ENCODE measurements at places on chromosomes 4 and X.
A peak's percentile ranks its signal among the peaks of the same experiment; 100 is the strongest.

GRCh38 chrX:69282893-69283690 is 117.8 kb upstream of the PJA1 start:
- DNase-seq = no peak

DNA sequence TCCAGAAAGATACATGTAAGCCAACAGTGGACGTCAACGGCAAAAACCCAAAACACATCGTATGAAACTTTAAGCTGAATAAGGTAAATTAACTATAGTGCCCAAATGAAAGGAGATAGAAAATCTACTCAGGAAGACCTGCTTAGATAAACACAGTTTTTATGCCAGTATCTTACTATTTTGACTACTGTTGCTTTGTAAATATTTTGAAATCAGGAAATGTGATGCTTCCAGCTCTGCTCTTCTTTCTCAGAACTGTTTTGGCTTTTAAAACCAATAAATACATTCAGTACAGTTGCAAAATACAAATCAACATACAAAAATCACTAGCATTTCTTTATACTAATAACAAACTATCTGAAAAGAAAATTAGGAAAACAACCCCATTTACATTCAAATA is 83.8 kb downstream of the SMARCA5 start:
- no peak for DNase-seq

- DNase-seq = peak; percentile 12
Observed at GRCh38 chrX:16839852-16840460, 30.2 kb downstream of the RBBP7 start.

- no peak for DNase-seq
Observed at GRCh38 chr4:184280591-184281071, 63.0 kb upstream of the ENPP6 start.

DNA sequence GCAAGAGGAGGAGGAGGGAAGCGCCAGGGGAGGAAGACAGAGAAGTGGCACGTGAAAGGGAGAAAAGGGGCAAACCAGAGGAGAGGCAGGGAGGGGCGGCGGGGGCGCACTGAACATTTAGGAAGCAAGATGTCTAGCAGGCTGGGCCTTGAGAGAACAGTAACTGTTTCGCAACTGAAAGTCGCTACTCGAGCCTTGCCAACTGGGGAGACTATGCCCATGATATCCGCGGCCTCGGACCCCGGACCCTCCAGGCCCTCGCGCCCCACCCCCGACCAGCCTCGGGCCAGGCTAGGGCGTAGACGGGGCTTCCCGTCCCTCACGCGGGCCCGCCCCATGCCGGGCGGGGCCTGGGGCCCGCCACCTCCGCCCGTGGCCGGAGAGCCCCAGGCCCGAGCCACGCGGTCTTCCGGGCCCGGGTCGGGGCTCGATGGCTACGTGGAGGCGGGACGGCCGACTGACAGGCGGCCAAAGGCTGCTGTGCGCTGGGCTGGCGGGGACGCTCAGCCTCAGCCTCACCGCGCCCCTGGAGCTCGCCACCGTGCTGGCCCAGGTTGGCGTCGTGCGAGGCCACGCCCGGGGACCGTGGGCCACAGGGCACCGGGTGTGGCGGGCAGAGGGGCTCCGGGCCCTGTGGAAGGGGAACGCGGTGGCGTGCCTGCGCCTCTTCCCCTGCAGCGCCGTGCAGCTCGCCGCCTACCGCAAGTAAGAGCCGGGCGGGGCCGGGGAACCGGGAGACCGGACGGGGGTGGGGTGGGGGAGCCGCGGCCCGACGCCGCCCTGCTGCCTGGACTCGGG is at the start of gene SLC25A43:
Gene SLC25A43, plus strand, starts transcription at position 363 of the 798 bp plus-strand sequence. Its CDS starts 68 bp downstream, at position 431.
- DNase-seq = peak; percentile 27

GRCh38 chr4:1788254-1788973 is 4.7 kb upstream of the FGFR3 start:
- DNase-seq = no peak

DNA sequence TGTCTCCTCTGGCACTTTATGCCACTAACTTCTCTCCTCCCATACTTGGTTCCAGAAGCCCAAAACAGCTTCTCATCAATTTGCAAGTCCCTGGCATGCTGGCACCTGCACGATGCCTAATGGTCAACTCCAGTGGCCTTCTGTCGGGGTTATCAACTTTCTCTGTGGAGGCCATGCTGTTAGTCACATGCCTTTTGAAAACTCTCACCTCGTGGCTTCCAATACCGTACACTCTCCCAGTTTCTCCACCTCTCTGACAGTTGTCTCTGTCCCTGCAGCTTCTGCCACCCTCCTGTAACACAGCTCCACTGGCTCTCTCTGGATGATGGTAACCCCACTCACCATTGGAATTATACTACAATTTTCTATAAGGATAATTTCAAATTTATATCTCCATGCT is 324.0 kb downstream of the NR3C2 start:
- no peak for DNase-seq

GRCh38 chr4:183828125-183828524 is 77.0 kb upstream of the STOX2 start:
- DNase-seq = no peak

- DNase-seq = no peak
Observed at GRCh38 chr4:101528526-101528925, 181.2 kb upstream of the PPP3CA start.

DNA sequence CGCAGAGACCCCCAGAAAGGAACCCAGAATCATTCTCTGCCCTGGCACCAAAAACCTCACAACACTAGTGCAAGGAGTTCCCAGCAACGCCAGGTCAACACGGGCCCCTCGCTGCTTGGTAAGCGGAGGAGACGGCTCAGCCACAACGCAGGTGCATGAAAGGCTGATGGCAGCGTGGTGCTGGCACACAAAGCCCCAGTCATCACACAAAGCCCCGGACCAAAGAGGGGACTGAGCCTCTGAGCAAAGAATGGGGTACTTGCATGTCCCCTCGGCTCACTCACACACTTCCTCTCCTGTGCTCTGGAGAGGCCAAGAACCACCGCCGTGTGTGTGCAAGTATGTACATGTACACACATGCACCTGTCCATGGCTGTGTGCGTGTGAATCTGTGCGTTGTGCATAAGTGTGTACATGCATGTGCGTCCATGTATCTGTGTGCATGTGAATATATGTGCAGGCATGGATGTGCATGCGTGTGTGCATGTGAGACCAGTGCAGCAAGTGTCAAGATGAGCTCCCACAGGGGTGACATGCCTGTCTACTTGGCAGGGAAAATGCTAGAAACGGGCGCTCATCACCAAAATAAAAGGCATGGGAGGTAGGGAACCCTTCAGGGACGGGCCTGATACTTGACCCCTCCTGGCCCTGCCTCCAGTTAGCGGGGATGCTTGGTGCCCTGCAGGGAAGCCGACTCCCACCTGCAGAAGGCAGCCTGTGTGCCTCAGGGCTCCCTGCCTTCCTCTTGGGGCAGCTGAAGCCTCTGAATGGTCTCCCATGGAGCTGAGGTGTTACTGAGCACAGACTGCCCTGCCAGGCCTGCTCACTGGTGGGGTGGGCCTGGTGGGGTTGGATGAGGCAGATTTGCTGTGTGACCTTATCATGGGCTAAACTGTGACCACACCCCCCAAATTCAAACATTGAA is 60.4 kb downstream of the ZFYVE28 start:
- DNase-seq = no peak

DNA sequence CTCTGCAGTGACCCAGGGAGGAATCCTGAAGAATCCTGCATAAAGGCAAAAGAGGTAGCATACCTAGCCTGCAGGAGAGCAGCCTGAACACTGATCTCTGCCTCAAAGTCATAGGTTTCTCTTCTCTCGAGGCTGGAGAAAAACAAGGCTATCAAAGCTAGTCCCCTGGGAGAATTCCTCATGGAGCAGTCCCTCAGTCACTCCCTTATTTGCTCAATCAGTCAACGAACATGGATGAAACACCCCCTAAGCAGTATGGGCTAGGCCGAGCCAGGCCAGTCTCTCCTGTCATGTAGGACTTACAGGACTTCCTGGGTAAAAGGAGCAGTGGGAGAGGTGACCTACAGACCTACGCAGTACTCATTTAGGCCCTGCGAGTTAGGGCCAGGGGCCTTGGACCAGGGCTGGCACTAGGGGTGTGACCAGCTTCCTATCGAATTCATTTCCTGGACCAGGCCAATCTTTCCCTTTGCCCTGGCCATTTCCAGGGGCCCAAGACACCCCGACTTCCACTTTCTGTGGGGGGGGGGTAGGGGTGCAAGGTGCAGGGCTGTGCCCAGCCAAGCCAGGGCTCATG is 164.1 kb downstream of the EFNB1 start:
- no peak for DNase-seq

GRCh38 chr4:144905286-144905685 is 192.7 kb downstream of the ANAPC10 start:
- no peak for DNase-seq

GRCh38 chrX:103477496-103477895 is 41.8 kb downstream of the RAB40A start:
- DNase-seq = no peak

DNA sequence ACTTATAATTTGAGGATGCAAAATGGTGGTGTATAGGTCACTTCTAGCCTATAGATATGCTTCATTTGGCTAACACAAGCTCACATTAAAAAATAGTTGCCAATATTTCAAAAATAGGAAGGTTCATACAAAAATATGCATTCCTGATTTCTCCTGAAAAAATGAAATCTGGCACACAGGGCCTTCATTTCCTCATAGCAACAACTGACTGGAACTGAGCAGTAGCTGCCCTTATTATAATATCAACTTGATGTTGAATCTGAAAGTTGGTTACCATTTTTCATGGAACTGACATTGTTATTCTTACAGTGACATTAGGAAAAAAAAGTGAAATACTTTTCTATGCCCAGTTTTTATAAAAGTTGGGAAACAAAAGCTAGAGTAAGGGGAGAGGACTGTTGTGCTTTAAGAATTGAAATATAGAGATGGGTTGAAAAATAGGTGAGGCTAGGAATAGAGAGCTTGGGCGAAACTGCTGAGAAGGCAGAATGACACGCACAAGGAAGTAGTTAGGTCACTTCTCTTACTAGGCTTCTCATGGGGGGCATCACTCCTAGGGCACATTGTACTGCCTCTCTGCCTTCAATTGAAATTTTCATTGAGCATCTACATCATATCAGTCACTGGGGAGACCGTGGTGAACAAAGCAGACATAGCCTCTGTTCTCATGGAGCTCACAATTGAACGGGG is 43.1 kb upstream of the C1GALT1C1 start:
- DNase-seq = no peak

GRCh38 chr4:2500547-2500946 is 31.6 kb downstream of the RNF4 start:
- DNase-seq = no peak

DNA sequence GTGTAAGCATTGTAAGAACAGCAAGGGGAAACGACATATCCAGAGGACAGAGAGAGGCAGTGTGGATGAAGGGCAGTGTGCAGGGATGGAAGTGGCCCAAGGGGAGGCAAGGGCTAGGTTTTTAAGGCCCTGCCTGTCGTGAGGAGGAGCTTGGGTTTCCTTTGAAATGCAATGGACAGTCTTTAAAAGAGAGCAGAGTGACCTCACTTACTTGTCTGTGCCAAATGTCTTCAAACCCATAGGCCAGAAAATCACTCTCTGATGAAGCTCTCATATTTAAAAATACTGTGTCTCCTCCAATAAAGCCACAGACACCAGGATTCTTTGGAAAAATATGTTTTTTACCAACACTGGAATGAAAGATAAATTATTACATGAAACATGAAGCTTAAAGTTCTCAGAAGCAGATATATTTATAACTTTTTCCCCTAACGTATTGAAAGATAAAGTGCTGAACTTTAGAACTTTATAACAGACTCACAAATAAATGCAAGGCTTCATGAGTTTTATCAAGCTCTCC is 19.2 kb upstream of the ATXN3L start:
- no peak for DNase-seq

GRCh38 chr4:6910960-6911874 is 1.6 kb downstream of the TBC1D14 start:
- no peak for DNase-seq

DNA sequence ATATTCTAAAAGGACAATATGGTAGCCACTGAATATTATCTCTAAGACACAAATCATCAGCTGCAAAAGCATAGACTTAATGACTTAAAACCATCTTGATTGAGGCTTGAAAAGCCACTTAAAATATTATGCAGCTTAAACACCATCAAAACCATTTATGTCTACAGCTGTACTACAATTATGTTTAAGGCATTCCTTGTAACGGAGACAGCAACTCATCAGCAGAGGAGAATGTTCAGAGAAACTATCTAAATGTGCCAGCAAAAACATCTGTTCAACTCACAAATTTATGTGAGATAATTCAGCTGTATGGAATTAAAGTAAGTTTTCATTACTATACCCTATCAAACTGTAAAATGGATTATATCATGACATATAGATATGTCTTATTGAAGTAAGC is 147.9 kb upstream of the CTSO start:
- no peak for DNase-seq

- DNase-seq = no peak
Observed at GRCh38 chr4:4256799-4257198, 8.8 kb upstream of the TMEM128 start.

DNA sequence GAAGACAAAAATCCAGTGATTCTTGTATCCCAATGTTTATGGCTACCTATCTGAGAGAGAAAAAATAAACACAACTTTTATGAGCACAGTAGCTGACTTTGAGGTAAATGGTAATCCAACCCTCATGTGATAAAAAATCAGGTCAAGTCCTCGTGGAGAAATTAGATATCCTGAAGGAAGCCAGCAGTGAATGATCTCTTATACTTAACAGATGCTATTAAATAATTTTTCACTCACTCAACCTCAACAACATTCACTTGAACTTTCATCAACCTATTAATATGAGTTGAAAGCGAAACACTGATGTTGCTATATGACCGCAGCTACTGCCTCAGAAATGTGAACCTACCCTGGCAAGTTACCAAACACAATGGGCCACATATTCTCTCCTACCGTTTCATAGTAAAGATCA is 105.4 kb downstream of the GPC3 start:
- no peak for DNase-seq

DNA sequence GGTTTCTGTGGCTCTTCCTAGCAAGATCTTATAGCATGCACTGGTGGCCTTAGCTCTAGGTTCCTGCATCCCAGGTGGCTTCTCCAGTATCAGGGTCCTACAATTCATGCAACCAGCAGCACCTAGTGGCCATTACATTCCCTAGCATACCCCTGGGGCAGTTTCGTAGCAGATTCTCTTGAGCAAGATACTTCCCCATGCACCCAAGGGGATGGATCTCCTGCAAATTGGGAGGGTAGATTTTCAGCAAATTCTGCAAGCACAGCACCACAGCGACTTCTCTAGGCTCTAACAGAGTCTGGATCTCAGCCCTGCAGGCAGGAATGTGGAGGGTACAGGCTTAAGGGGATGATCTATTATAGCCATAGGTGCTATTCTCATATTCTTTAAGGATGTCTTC is 13.1 kb upstream of the SLC9B1 start:
- no peak for DNase-seq

GRCh38 chr4:163493643-163494359 is 689 bp upstream of the TMA16 start:
- DNase-seq = no peak

GRCh38 chr4:165208221-165208652 is 876 bp downstream of the KLHL2 start:
- no peak for DNase-seq

- DNase-seq = no peak
Observed at GRCh38 chr4:95551653-95552052, 2.9 kb upstream of the UNC5C start.

GRCh38 chr4:168920441-168921065 is 89.5 kb downstream of the CBR4 start:
- DNase-seq = no peak
